Astrocyte (in vitro differentiated cells and primary cell): ENCODE measurements at places on chromosomes 7 and 10. TPM values are rescaled to one million over a fixed set of nuclear protein-coding genes. Genes with fewer than 3 reads are reported as not detected.

Gene OPN4
- not detected in 2 replicates for total RNA-seq

Gene UMAD1
- 9.3 TPM in 2 replicates for total RNA-seq

Gene PTPN20
- total RNA-seq, result not detected in 2 replicates

Gene CLCN1
- total RNA-seq, result not detected in 2 replicates

Gene PRXL2A
- 24.3 and 29.9 TPM in 2 replicates for total RNA-seq

DNA sequence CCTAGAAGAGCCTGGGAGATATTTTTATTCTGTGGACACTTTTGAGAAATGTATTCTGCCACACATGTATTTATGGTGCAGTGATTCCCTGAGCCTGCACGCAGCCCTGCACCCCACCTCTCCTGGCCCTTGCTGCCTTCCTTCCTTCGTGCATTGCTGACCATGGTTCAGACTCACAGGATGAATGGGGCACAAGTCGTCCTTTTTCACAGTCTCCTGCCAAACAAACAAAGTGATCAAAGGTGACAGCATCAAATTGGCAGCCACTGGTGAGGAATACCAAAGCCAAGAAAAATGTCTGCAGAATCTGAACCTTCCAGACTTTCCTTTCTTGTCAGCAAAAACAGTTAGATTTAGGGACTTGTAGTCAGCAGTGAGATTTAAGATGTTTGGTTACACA lies 215.0 kb downstream of the ACTR3B start:
- no peaks in the 10 kb centered on the region for H3K4me1 ChIP-seq
- H3K36me3 ChIP-seq, result no peaks in the 10 kb centered on the region
- H3K27me3 ChIP-seq, result no peaks in the 10 kb centered on the region
- H3K4me3 ChIP-seq, result no peak overlapping the region
- no peak overlapping the region for H3K27ac ChIP-seq

DNA sequence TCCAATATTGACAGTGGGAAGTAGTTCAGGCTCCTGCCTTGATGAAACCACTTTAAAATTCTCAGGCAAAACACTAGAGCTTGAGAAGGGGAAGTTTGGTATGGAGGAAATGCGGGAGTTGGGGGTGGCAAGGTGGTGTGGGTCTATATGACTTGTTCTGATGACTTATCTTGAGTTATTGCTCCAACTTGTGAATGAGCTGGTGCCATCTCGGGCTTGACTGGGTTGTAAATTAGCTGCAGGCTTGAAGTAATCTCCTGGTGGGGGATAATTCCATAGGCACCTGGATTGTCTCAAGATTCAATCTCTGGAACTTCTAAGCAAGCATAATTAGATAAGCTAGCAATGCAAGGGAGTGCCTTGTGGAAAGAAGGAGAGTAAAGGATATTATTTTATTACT lies 29.0 kb downstream of the MRPL32 start:
- H3K4me3 ChIP-seq, result no peak overlapping the region
- H3K4me1 ChIP-seq, result no peaks in the 10 kb centered on the region
- H3K27me3 ChIP-seq, result no peaks in the 10 kb centered on the region
- no peak overlapping the region for H3K27ac ChIP-seq
- DNase-seq, result no peak

- H3K4me1 ChIP-seq, result peaks cover 5% of the 10 kb centered on the region
- H3K4me3 ChIP-seq, result no peak overlapping the region
- H3K27me3 ChIP-seq, result no peaks in the 10 kb centered on the region
These were observed 127.6 kb downstream of the OAT start for GRCh38 chr10:124291001-124291701.

- DNase-seq, result no peak
- H3K27me3 ChIP-seq, result no peaks in the 10 kb centered on the region
- H3K27ac ChIP-seq, result no peak overlapping the region
- H3K4me1 ChIP-seq, result no peaks in the 10 kb centered on the region
- H3K36me3 ChIP-seq, result no peaks in the 10 kb centered on the region
These were observed 283.5 kb upstream of the PPP2R2D start for GRCh38 chr10:131617113-131617858.

DNA sequence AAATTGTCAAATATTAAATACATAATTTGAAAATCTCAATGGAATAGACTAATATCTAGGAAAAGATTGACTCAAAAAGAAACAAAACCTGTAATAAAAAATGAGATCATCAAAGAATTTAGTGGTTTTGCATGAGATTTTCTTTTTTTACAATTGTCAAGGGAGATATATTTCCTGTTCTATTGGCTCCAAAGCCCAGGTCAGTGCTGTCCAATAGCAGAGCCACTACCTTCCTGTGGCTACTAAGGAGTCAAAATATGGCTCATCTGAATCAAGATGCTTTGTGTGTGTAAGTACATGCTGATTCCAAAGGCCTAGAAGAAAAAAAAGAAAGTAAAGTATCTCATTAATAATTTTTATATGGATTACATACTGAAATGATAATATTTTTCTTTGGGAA lies 191.9 kb downstream of the C7orf25 start:
- H3K27ac ChIP-seq, result no peak overlapping the region
- no peaks in the 10 kb centered on the region for H3K36me3 ChIP-seq
- H3K4me1 ChIP-seq, result no peaks in the 10 kb centered on the region

DNA sequence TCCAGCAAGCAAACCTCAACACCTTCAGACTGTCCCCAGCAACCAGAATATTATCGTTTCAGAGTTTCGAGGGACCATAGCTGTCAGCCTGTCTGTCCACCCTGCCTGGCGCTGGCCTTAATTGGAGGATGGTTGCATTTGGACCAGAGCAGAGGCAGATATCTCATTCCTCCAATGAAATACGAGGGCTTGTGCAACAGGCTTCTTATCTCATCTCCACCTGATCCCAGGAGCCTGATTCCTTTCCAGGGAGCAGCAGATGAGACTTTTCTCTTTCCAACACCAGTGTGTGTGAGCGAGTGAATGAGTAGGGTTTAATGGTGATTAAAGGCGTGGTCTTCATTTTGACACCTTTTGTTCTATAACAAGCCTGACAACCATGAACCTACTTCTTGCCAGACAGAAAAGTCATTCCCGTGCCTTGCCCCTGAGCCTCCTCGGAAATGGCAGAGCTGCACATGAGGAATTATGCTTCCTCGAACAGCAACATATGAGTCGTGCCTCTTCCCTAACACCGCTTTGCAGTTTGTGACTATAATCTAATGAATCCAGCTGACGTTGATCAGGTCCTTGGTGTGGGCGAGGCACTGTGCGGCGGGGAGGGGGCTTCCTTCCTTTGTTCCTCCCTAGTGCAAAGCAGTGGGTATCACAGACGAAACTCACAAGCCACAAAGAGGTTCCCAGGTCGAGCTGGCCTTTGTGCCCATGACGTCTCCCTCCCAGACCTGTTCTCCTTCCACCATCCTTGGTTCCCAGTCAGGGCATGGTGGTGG lies 147.4 kb downstream of the CUX1 start:
- H3K27ac ChIP-seq, result no peak overlapping the region
- no peaks in the 10 kb centered on the region for H3K36me3 ChIP-seq
- no peak for DNase-seq
- no peak overlapping the region for H3K4me3 ChIP-seq

GRCh38 chr10:127888521-127889312 lies 4.0 kb downstream of the CLRN3 start:
- no peaks in the 10 kb centered on the region for H3K36me3 ChIP-seq
- peaks cover 10% of the 10 kb centered on the region for H3K4me1 ChIP-seq
- peaks cover 5% of the 10 kb centered on the region for H3K27me3 ChIP-seq
- H3K4me3 ChIP-seq, result no peak overlapping the region

GRCh38 chr7:135708041-135708440 lies 19.9 kb downstream of the SLC13A4 start:
- no peaks in the 10 kb centered on the region for H3K4me1 ChIP-seq
- no peak for DNase-seq
- H3K27ac ChIP-seq, result no peak overlapping the region

DNA sequence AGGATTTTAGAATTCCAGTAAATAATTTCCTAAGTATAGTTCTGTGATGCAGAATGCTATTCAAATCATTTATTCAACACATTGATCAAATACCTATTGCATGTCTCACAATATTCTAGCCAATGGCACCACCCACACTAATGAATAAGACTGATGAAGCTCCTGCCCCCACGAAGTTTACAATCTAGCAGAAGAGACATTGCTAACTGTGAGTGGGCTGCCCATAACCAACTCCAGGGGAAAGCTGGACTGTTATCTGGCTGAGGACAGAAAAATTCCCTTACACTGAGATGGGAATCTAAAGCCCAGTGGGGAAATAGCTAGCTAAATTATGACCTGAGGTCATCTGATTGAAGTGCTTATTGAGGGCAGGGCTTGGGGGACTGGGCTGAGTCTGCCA lies 128.8 kb upstream of the LYZL2 start:
- no peaks in the 10 kb centered on the region for H3K36me3 ChIP-seq
- H3K27me3 ChIP-seq, result no peaks in the 10 kb centered on the region
- no peaks in the 10 kb centered on the region for H3K4me1 ChIP-seq
- DNase-seq, result peak; percentile 73

DNA sequence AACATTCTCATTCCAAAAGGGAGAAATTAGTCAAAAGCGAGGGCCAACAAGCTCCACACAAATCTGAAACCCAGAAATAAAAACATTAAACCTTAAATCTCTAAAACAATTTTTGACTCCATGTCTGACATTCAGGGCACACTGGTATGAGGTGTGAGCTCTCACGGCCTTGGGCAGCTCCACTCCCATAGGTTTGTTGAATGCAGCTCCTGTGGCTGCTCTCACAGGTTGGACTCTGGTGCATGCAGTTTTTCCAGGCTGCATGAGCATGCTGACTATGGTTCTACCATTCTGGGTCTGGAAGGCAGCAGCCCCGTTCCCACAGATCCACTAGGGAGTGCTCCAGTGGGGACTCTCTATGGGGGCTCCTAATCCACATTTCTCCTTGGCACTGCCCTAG lies 887.1 kb upstream of the GHITM start:
- no peak for DNase-seq
- no peaks in the 10 kb centered on the region for H3K36me3 ChIP-seq
- H3K4me3 ChIP-seq, result no peak overlapping the region
- H3K27me3 ChIP-seq, result no peaks in the 10 kb centered on the region
- no peaks in the 10 kb centered on the region for H3K4me1 ChIP-seq
- H3K27ac ChIP-seq, result no peak overlapping the region

- H3K4me1 ChIP-seq, result peaks cover 36% of the 10 kb centered on the region
- H3K4me3 ChIP-seq, result no peak overlapping the region
- no peak for DNase-seq
- H3K36me3 ChIP-seq, result no peaks in the 10 kb centered on the region
These were observed 86.5 kb downstream of the GSAP start for GRCh38 chr7:77329466-77330168.

GRCh38 chr10:173741-174140 lies 38.5 kb downstream of the ZMYND11 start:
- H3K4me1 ChIP-seq, result no peaks in the 10 kb centered on the region
- DNase-seq, result no peak
- no peaks in the 10 kb centered on the region for H3K36me3 ChIP-seq
- no peak overlapping the region for H3K27ac ChIP-seq
- no peaks in the 10 kb centered on the region for H3K27me3 ChIP-seq

- H3K36me3 ChIP-seq, result no peaks in the 10 kb centered on the region
- no peak overlapping the region for H3K4me3 ChIP-seq
- DNase-seq, result peak; percentile 65
- no peaks in the 10 kb centered on the region for H3K27me3 ChIP-seq
- H3K4me1 ChIP-seq, result no peaks in the 10 kb centered on the region
- no peak overlapping the region for H3K27ac ChIP-seq
These were observed 297.9 kb downstream of the DGKB start for GRCh38 chr7:14604606-14605005.

DNA sequence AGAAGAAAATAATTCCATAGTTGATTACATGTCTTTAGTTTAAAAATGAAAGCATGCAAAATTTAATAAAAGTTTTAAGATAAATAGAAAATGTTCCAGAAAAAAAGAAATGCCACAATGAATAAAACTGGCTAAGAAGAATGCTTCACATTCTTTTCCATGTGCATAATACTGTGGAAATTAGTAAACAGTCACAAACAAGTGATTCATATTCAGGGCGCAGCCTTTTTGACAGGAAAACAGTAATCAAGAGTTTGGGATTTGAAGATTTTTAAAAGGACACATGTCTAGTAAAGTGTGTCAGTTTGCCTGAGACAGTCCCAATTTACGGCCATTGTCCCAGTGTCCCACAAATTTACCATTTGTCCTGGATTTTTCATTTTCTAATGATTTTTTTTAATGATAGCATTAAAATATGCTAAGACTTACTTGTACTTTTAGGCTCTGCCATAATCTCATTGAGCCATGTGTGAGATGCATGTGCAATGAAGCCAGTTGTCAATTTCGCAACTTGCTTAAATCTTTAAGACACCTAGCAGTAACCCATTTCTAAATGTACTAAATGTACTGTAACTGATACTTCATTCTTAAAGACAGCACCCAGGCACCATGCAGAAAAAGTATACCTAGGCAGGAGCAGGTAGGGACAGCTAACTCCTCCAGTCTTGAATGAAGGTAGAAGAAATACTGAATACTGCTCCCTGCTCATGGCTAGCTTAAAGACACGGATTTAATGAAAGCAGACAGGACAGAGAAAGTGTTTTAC lies 46.9 kb downstream of the ZNF438 start:
- peak overlapping the region; percentile 69 for H3K27ac ChIP-seq
- peak; percentile 34 for DNase-seq
- H3K4me1 ChIP-seq, result peaks cover 23% of the 10 kb centered on the region
- no peaks in the 10 kb centered on the region for H3K27me3 ChIP-seq
- no peaks in the 10 kb centered on the region for H3K36me3 ChIP-seq

DNA sequence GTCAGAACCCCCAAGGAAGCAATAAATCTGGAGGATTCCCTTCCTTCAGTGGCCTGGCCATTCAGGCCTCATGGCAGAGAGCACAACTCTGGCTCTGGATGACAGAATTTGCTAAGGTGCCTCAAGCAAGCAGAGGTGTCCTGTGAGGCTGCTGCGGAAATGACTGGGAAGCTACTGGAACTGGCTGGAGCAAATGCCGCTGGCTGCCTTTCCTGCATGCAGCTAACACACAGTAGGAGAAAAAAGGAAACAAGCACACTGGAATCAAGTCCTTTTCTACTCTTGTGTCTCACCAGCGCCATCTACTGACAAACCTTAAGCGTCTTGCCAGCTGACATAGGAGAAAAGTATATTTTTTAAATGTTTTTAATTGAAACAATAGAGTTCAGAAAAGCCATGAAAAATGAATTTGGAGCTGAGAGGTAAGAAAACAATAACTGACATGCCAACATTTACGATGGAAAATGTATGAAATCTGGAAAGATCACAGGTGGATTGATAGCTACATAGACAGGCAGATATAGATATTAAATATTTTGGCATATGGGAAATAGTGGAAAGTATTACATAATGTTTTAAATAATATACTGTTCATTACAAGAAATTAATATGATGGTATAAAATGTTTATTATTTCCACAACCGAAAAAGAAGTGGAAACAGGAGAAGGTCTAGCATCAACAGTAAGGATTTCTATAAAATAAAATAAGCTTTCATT lies 951.6 kb downstream of the ANKRD7 start:
- H3K4me3 ChIP-seq, result no peak overlapping the region
- no peaks in the 10 kb centered on the region for H3K36me3 ChIP-seq
- peak; percentile 47 for DNase-seq
- no peak overlapping the region for H3K27ac ChIP-seq

DNA sequence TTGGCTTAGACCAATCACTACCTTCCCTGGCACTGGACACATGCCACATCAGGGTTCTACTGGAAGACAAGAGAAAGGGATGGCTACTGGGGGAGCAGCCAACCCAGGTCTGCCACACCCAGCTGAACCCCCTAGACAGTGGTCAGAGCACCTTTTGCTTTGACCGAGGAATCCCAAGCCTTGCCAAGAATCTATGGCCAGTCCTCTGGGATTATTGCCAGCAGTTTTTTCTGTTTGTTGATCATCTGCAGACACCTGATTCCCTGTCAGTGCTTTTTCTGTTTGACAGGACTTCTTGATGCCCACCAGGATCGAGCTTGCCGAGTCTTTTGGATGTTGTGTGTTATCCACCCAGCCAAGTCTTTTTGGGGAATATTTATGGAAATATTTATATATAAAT lies 476.2 kb upstream of the GALNT17 start:
- no peaks in the 10 kb centered on the region for H3K36me3 ChIP-seq
- H3K4me1 ChIP-seq, result no peaks in the 10 kb centered on the region
